Muscle of leg (tissue), 16 donors: ENCODE measurements at places on chromosomes 2 and 18.

DNA sequence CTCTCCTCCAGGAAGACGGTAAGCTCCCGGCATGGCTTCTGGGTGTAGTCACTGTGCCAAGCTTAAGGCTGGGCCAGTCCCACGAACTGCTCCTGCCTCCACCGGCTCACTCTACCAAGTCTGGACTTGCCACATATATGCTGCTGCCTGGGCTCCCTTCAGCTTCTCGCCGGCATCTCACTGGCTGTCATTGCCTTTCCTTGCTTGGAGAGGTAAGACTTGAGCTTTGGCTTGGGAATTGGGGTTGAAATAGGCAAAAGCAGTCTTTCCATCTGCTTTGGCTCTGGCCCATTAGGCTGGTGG lies 481.0 kb downstream of the TGIF1 start:
- no peak for DNase-seq

GRCh38 chr2:203237346-203238238 lies 1.2 kb upstream of the CYP20A1 start:
- peak; percentile 16 for DNase-seq

DNA sequence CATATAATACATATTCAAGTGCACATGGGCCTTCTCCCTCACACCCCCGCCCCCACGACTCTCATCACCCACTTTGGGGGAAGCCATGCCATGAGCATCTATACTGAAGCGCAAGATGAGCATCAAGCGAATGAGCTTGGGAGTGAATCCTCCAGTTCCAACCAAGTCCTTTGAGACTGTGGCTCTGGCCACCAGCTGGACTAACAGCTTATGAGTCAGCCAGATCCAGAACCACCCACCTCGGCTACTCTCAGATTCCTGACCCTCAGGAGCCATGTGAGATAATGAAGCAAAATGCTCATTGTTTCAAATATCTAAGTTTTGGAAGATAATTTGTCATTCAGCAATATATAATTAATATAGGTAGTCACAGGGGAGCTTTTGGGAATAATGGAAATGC lies 22.2 kb upstream of the IL1RL1 start:
- DNase-seq = no peak

GRCh38 chr2:10504370-10504993 lies 56.4 kb upstream of the ODC1 start:
- no peak for DNase-seq

GRCh38 chr2:86143307-86143706 lies 37.3 kb downstream of the PTCD3 start:
- peak; percentile 17 for DNase-seq

GRCh38 chr2:239305222-239305575 lies 95.6 kb downstream of the HDAC4 start:
- DNase-seq = no peak

- DNase-seq = no peak
These were observed 82.6 kb upstream of the TXNDC2 start for GRCh38 chr18:9803063-9803697.

- DNase-seq = no peak
These were observed 271.8 kb upstream of the TFPI start for GRCh38 chr2:187826023-187826422.

DNA sequence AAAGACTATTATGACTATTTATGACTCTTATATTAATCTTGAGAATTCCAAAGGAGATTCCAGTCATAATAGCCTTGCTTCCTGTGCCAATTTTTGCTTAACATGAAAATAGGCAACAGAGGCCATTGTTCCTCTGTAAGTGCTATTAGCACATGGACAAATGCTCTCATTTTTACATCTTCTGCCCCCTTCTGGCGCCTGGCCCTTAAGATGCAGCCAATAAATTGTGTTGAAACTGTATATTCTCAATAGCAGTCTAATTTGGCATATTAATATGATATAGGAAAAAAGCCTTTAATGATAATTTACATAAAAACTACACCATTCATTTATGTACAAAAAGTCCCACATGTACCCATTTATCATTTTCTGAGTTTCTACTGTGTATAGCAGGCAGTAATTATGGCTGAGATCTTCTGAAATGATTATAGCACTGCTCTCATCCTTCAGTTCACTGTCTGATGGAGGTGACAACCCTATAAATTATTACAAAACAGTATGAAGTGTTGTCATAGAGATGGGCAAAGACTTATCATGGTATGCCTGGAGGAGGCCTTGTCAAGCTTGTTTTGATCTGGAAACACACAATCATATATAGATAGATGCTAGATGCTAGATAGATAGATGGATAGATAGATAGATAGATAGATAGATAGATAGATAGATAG lies 613.3 kb downstream of the TSN start:
- DNase-seq = peak; percentile 8

DNA sequence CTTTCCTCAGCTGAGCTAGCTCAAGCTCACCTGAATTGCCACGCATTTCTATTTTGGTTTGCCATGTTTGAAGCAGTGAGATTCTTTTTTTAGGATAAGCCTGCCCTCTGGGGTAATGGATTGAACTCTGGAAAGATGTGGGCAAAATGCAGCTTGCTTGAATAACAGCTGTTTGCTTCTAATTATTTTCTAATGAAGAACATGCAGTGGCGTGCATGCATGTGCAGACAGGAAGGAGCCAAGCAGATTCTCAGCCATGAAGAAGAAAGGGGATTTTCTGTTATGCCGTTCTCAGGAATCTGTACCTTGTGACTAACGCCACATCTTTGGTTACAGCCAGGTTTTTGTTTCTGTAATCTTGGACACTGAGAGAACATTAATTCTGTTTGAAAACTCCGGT lies 171.2 kb downstream of the ANTXR1 start:
- DNase-seq = no peak

DNA sequence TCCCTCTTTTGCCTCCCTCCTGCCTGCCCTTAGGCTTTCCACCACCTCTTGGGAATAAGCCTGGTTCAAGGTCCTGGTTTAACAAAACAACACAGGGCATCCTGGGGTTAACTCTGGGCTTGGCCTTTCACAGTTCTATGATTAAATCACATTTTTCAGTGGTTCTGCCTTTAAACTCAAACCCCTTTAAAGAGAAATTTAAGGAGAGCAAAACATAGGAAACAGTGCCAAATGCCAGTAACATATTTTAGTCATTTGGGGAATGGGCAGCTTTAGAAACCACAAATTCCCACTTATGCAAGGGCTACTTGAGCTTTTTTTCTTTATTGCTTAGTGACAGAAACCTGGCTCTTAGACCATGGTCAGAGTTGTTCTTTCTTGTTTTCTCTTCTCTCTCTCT lies 112.2 kb upstream of the FZD5 start:
- no peak for DNase-seq

GRCh38 chr18:21155443-21155842 lies 43.8 kb upstream of the ROCK1 start:
- DNase-seq = no peak

GRCh38 chr2:217033186-217033585 lies 173.3 kb upstream of the TNP1 start:
- no peak for DNase-seq

- no peak for DNase-seq
These were observed 369.7 kb upstream of the TRIB2 start for GRCh38 chr2:12347066-12347493.

DNA sequence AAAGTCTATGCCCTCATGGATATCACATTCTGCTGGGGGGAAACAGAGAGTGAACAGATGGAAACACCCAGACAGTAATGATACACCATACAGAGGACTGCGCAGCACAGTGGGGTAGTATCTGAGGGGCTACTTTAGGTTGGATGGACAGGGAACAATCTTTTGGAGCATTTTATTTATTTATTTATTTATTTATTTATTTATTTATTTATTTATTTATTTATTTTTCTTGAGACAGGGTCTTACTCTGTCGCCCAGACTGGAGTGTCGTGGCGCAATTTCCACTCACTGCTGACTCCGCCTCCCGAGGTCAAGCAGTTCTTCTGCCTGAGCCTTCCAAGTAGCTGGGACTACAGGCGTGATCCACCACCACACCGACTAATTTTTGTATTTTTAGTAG lies 89.2 kb downstream of the TGOLN2 start:
- DNase-seq = no peak

GRCh38 chr18:24209558-24209957 lies 70.7 kb downstream of the CABYR start:
- DNase-seq = no peak

- DNase-seq = no peak
These were observed 3.0 kb downstream of the CALCRL start for GRCh38 chr2:187445051-187445450.

- DNase-seq = peak; percentile 89
These were observed 139.2 kb downstream of the MGAT5 start for GRCh38 chr2:134393075-134393461.

- DNase-seq = no peak
These were observed 137.0 kb downstream of the ZNF532 start for GRCh38 chr18:59001721-59002120.

DNA sequence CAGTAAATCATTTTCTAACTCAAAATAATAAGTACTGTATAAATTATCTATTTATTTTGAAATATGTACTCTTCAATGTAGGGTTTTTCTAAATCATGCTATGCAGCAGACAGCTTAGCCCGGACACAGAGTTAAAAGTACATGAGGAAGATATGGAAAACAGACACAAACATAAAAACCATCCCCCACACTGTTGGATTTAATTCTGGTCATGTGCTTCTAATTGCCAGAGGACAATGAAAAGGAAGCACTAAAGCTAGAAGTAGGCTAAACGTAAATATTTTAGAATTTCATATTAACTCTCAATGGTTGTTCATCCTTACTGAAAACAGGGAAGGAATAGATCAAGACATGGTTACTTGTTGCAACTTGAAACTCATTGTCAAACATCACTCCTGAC lies 420.7 kb downstream of the ERBB4 start:
- peak; percentile 59 for DNase-seq

GRCh38 chr18:610214-610928 lies 13.6 kb downstream of the CLUL1 start:
- DNase-seq = no peak

DNA sequence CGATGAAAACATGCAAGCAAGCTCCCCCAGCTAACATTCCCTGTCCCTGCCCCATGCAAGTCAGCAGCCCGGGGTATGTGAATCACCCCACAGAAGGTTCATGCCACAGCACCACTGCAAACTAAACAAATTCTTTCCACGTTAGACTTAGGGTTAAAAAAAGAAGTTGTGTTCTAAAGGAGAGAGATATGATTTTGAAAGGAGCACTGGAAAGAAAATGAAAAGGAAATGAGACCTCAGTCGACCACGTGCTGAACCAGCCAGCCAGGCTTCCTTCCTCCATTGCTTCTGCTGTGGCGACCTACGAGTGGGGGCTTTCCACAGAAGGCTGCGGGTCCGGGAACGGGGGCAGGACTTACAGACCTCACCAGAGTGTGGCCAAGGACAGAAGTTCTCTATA lies 52.0 kb downstream of the ARL4C start:
- DNase-seq = peak; percentile 52

- DNase-seq = no peak
These were observed 13.5 kb downstream of the PLB1 start for GRCh38 chr2:28509361-28509760.

- no peak for DNase-seq
These were observed 256.6 kb upstream of the ID2 start for GRCh38 chr2:8424997-8425900.

DNA sequence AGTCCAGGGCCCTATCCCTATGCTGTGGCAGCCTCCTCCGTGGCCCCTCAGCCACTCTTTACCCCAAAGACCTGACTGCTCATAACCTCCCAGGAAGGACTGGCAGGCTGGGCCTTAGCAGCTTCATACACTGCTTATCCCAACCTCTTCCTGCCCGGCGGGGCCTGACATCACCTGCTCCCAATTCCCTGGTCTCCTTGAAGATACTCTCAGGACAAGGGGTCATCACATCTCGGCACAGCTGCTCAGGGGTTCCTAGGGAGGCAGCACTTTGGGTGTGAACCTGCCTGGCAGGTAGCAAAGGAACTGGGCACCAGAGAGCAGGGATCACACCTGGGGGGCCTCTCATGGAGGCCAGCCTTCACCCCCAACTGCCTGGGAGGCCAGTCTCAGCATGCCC lies 68.5 kb downstream of the PLB1 start:
- no peak for DNase-seq

DNA sequence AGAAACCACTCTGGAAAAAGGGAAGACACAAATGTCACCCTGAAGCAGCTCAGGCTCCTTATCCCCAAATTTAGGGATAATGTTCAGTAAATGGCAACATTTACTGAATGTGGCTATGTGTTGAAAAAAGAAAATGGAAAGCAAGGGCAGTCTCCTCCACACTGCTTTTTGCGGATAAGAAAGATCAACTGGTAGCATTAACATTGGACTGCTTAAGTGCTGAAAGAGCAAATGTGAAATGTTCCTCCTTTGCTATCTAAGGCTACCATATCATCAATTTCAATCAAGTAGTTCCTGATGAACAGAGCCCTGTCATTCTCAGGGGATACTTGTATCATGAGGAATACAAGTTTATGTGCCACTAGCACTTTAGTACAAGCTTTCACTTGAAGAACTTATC lies 12.5 kb downstream of the FBXO11 start:
- DNase-seq = no peak

- DNase-seq = no peak
These were observed 86.4 kb downstream of the XRCC5 start for GRCh38 chr2:216195565-216196029.

- DNase-seq = peak; percentile 56
These were observed 466.4 kb downstream of the MEIS1 start for GRCh38 chr2:66901344-66901743.

- DNase-seq = no peak
These were observed 369.4 kb upstream of the ZEB2 start for GRCh38 chr2:144889348-144889747.

GRCh38 chr18:28002841-28003240 lies 174.1 kb downstream of the CDH2 start:
- no peak for DNase-seq

GRCh38 chr2:127293748-127294562 lies at the start of gene ERCC3:
ERCC3 (minus strand) TSS chr2:127294144; CDS start chr2:127294081, 63 bp downstream.
- DNase-seq = peak; percentile 95

GRCh38 chr2:151973901-151974199 lies 125.0 kb downstream of the CACNB4 start:
- DNase-seq = peak; percentile 67

DNA sequence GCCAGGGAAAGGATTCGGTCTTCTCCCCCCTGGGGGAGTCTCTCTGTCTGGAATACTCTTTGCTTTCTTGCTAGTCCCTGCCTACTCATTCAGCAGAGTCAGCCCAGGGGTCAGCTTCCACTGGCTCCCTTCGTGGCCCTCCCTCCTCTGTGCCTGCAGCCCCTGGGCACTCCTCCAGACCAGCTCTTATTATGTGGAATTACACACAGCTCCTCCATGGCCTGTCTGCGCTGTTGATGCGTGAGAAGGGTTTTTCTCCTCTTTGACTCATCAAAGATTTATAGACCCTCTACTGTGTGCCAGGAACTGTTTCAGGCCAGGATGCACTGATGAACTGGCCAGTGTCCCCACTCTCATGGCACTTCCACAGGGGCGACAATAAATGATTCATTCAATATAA lies 44.4 kb downstream of the ST8SIA5 start:
- peak; percentile 39 for DNase-seq

DNA sequence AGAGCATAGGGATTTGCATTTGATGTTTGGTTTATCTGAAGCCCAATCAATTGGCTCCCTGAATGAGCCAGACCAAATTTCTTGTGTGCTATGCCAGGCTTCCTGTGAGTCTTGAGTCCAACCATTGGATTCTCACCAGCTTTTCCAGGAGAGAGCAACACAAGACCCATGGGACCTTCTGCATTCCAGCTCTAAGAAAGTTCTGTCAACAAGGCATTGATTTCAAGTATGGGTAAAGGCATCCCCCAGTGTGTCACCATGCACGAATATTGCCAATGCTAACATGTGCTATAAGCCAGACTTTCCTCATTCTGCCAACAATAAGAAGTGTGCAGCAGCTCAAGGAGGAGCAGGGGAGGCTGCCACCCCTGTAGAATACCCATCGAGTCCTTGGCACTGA lies 266.6 kb downstream of the ETAA1 start:
- DNase-seq = no peak
